ENCODE measurements at places on chromosomes 7 and 10.

GRCh38 chr10:32295027-32295426 lies 51.9 kb downstream of the EPC1 start:
- DNase-seq = no peak

DNA sequence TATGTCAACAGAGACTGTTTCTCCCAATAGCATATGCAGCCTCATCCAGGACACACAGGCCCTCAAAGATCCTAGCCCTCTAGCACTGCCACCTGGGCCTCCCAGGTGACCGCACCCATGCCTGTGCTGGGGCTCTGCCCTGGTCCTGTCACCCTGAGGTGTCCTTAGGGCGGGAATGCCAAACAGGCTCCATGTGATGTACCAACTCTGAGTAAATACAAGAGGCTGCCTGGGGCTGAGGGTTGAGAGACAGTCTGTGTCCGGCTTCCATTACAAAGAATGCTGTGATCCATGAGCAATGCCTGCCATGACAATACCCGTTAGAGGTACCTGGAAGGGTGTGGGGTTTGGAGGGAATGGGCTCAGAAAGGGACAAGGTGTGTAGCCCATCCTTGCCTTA lies 83.0 kb upstream of the KAT6B start:
- DNase-seq = no peak

DNA sequence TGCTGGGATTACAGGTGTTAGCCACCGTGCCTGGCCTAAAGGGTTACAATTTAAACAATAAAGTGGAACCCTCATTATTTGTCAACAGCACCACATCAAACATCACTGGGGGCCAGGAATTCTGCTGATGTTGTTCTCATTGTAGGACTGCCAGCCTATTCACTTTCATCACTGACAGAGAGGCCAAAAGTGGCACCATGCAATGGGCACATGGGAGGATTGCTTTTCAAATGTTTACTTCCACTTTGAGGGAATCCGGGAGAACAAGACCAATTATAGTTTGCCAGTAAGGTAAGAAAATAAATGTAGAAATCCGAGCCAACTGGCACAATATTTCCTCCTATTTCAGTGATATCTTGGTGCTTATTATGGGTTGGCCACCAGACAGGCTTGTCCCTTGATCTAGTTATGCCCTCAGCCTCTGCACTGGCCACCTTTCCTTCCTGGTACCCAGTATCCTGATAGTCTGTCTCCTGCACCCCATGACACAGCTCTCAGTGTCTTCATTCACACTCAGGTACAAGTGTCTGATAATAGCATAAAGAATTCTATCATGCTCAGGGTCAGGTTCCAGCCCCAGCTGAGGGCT lies 82.6 kb downstream of the ANLN start:
- DNase-seq = no peak

DNA sequence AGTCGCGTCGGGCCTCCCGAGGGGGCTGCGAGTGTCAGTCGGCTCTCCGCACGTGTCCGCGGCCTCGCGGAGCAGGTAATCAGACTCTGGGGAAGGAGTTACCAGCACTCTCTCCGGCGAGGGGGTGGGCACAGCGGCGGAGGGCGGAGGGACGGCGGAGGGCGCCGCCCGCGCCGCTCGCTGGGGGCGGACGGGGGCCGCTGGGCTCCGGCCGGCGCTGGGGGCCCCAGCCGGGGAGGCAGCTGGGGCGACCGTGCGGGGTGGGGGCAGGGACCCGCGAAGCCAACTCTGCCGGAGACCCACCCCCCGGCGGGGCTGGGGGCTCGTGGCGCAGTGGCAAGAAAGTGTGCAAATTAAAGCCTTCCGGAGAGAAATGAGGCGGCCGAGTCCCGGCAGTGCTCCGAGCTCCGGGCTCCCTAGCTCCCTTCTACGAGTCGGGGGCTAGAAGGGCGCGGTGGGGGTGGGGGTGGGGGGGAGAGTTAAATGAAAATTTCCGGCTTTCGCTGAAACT lies at the start of gene CDK6:
TSS of gene CDK6 (minus strand) at position 85 of the 511 bp plus-strand sequence. CDS start 3,250 bp downstream, outside the sequence.
- peak; percentile 37 for DNase-seq

DNA sequence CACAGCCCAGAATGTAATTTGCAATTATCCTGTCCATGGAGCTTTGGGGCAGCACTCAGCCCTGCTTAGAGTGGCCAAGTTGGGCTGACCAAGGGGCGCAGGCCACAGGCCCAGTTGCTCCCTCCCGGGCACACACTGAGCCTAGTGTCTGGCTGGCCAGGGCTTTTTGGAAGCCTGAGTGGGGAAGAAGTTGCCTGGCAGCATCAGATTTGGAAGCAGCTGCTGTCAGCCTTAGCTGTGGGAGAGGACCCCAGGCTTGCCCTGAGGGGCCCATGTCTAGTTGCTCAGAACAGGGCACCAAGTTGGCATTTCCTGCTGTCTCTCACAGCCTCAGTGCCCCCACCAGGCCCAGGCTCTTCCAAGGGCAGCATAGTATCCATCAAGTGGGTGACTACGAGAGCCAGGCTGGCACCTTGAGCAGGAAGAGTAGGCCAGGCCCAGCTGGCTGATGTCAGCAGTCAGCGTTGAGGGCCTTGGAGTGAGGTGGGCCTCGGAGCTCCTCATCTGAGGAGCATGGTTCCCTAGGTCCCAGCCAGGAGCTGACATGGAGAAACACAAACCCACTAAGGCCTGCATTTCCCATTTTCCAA lies 14.4 kb downstream of the ANTXRL start:
- no peak for DNase-seq

DNA sequence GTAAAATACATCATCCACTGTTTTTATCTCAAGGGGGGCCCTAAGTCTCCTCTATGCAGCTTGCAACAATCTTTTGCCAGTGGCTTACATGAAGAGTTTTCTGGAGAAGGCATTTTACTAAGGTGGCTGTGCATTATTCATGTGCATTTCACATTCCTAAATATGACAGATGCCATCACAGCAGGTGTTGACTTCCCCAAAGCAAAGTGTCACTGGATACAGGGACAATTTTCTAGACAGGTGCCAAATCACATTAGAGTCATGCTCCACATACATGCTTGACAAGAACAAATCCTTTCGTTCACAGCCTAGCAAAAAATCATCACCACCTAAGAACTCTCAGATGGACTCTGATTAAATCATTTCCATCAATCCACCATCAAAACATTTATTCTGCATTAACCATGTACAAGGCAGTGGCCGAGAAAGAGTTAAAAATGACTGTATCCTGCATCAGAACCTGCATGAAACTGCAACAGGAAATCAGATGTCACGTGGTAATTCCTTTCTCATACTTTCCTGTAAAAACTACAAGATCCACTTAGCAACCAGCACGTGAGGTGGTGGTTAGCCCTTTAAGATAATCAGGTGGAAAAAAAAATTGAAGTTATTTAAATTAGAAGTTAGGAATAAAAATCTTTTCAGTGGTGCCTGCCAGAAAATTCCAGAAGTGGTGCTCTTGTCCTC lies 88.2 kb upstream of the AFAP1L2 start:
- DNase-seq = no peak

DNA sequence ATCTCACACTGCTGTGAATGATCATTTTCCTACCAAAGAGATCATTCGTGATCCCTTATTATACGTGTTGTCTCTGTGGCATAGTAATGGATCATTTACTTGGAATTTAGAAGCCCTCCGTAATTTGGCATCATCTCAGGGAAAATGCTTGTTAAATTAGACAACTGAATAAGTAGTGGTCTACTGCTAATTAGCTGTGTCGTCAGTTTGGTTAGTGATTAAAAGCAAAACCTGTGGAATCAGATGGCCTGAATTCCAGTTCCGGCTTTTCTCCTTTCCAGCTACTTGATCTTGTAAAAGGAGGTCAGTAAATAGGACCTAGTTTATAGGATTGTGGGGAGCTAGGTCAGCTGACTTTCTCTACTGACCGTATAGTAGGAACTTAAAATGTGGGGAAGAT lies 65.6 kb downstream of the RBM33 start:
- DNase-seq = no peak

DNA sequence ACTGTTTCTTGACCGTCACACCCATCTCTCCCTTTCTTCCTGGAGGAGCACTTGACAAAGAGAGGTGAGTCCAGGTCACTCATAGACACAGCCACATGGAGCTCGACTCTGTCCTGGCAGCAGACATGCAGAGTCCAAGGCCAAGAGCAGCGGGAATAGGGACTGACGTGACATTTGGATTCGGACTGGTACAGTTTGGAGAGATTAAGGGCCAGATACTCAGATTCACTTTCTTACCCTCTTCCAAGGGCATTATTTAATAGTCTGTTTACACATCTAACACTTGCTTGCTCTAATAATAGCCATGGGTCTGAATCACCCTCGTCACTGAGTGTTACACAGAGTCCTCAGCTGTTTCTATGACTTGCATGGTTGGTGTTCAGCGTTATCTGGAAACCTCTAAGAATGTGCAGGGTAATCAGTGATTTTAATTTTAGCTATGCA lies 39.2 kb upstream of the OTUD1 start:
- DNase-seq = no peak

DNA sequence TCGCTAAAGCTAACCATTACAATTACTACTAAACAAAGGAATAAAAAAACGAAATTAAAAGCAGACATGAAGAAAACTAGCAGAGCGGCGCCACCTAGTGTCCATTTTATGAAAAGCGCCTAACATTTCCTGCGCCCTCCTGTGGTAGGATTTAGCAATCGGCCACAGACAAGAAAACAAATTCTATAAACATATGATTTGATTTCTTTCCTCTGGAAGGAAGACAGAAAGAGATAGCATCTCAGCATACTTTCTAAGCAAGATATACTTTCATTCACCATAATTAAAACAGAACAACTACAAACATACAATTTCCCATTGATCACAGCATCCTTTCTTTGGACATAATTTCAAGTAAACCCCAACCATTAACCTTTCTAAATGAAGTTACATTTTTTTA lies 337.7 kb upstream of the NPVF start:
- DNase-seq = peak; percentile 48

GRCh38 chr10:73248259-73248724 lies 1.2 kb upstream of the DNAJC9 start:
- no peak for DNase-seq

DNA sequence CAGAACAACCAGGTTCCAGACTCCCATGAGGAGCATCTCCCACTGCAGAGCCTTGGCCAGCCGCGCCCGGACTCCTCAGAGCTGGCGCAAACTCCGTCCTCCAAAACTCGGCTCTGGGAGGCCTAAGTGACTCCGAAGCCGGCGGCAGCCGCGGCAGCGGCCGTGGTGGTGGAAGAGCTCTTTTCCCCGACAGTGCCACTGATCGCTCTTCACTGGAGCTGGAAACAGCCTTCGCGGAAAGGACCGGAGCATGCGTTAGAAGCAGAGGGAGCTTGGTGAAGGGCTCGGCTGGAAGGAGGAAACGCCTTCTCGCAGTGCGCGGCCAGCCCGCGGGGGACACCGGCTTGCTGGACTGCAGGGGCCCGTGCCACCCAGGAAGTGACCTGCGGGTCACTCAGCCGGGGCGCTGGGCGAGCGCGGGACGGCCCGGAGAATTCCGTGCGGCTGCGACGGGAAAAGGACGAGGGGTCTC lies 5.0 kb upstream of the HOXA13 start:
- DNase-seq = no peak

DNA sequence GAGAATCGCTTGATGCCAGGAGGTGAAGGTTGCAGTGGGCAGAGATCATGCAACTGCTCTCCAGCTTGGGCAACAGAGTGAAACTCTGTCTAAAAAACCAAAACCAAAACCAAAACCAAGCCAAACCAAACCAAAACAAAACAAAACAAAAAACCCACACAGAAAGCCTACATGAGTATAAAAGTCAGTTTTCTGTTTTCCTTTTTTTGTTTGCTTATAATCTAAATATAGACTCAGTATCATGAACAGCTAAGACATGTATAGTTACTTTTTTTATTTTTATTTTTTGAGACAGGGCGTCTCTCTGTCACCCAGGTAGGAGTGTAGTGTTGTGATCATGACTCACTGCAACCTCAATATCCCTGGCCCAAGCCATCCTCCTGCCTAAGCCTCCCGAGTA lies 16.8 kb upstream of the MTPN start:
- no peak for DNase-seq

DNA sequence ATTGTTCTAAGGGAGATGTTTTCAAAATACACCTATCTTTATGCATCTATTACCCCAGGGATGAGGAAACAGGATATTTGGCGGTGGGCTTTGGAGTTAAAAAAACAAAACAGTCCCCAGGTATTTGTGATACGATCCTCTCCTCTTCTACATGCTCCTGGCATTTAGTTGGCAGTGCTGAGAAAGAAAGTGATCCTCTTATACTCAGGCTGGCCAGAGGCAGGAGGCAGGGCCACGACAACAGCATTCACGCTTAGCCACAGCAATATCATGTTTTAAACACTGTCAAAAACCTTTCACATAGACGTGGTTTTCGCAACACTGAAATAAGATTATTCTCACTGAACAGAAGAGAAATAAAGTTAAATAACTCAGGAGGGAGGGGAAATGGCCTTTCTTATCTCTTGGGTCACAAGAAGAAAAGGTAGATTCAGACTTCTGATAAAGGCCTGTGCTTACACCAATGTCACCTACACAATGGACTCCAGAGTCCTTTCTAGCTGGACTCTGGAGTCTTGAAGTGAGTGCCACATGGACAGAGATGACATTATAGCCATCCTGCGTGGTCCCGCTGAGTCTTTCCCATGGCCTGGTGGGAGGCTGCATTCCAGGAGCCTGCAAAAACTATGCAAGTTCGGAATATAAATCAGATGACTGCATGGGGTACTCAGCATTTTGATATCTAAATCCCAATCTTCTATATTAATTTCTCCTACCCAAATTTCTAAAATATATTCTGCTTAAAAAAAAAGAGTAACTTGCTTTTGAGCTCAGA lies 88.7 kb downstream of the PIP4K2A start:
- DNase-seq = no peak

GRCh38 chr7:41059796-41060195 lies 643.1 kb downstream of the INHBA start:
- DNase-seq = no peak

All from effector memory CD4-positive, alpha-beta T cell (primary cell).